HS-27A (cell line): ENCODE measurements at places on chromosomes 11 and 22.

- no peak for DNase-seq
These were observed 54.7 kb downstream of the PANX1 start for GRCh38 chr11:94183251-94183885.

DNA sequence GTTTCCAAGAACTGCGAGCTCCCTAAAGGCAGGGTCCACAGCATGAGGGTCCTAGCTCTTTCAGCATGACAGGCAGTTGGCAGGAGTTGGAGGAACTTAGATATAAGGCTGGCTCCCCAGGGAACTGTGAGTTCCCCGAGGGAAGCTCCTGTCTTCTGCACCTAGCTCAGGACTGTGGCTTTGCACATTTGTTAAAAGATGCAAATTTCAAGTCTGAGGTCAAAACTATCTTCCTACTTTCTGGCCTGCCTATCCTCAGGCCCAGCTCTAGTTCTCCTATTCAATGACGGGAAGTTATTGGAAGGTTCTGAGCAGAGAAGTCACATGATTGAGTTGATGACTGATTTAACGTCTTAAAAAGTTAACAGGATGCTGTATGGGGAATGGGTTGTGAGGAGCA, 11.7 kb upstream of the UCP3 start:
- DNase-seq, result no peak

- no peak for DNase-seq
These were observed 29.8 kb downstream of the IGLL5 start for GRCh38 chr22:22917377-22917776.

- no peak for DNase-seq
These were observed 87.2 kb downstream of the KCNC1 start for GRCh38 chr11:17821648-17822400.

- peak; percentile 27 for DNase-seq
These were observed 109.6 kb upstream of the CHORDC1 start for GRCh38 chr11:90332415-90332814.

DNA sequence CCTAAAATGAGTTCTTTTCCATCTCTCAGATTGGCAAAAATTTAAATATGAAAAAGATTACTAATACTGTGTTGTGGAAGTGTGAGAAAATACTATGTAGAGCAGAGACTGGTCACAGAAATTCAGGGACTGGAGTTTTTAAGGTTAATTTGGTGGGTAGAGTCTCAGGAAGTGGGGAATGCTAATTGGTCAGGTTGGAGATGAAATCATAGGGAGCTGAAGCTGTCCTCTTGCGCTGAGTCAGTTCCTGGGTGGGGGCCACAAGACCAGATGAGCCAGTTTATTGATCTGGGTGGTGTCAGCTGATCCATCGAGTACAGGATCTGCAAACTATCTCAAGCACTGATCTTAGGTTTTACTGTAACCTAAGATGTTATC, 29.4 kb upstream of the TMEM86A start:
- DNase-seq, result no peak

- no peak for DNase-seq
These were observed 6.8 kb downstream of the BET1L start for GRCh38 chr11:200224-201003.

DNA sequence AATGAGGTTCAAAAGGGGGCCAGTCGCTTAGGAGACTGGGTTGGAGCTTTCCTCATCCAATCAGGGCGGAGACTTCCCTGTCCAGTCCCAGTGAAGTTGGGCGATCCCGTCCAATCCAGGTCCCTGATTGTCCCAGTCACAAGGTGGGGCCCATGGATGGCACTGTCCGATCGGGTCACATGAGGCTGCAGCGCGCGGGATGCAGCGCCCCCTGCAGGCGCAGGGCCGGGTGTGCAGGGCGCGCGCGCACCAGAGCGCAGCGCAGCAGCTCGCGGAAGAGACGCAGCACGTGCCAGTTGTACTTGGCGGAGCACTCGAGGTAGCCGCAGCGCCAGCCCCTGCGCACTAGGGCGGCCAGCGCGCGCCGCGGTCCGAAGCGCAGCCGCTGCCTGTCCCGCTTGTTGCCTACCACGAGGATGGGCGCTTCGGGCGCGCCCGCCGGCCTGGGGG, 2.3 kb downstream of the RASL10A start:
- no peak for DNase-seq

DNA sequence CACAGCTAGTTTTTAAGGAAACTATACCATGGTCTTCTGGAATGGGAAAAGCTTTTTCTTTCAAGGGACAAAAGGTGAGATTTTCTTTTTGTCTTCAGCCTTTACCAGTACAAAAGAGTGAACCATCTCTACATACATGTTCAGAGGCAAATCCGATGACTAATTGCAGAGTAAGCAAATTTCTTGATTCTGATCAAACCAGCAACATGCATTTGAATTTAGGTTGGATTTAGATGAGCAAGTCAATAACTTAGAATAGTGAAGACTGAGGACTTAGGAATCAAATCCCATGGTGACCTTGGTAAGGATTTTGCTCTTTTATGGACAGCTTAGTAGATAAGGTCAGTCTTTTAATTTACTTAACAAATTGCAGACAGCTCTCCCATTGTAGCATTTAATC, 65.9 kb upstream of the BLID start:
- no peak for DNase-seq

DNA sequence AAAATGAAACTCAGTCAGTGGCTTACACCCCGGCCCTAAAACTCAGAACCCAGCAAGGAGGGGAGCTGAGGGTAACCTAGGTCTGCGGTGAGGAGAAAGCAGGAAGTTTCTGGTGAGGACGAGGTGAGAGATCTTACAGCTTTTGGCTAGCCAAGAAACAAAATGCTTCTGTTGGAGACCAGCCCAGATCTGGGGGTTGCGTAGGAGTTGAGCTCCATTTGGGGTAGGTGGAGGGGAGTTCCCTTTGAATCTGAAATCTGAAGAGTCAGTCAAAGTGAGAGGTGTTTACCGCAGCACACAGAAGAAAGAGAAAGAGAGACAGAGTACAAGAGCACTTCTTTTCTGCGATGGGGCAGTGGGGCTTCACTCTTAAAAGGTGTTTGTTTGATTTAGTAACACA, 29.6 kb downstream of the EHF start:
- no peak for DNase-seq

- no peak for DNase-seq
These were observed 134.9 kb upstream of the ZC3H12C start for GRCh38 chr11:109958131-109958820.

DNA sequence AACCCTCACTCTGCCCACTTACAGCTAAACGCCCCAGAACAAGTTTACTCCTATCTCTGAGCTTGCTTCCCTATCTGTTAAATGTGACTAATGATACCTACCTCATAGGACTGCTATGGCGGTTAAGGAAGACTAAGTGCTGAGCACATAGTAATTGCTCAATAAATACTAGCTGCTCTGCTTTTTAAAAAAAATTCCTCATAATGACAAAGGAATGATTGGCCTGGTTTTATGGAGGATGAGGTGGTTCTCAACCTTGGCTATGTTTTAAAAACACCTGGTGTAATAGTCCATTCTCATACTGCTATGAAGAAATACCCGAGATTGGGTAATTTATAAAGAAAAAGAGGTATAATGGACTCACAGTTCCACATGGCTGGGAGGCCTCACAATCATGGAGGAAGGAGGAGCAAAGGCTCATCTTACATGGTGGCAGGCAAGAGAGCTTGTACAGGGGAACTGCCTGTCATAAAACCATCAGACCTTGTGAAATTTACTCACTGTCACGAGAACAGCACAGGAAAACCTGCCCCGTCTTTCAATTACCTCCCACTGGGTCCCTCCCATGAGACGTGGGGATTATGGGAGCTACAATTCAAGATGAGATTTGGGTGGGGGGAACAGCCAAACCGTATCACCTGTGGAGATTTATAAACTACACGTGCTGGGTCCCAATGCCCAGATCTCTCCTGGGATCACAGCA, 127.2 kb upstream of the SYT13 start:
- DNase-seq, result no peak

DNA sequence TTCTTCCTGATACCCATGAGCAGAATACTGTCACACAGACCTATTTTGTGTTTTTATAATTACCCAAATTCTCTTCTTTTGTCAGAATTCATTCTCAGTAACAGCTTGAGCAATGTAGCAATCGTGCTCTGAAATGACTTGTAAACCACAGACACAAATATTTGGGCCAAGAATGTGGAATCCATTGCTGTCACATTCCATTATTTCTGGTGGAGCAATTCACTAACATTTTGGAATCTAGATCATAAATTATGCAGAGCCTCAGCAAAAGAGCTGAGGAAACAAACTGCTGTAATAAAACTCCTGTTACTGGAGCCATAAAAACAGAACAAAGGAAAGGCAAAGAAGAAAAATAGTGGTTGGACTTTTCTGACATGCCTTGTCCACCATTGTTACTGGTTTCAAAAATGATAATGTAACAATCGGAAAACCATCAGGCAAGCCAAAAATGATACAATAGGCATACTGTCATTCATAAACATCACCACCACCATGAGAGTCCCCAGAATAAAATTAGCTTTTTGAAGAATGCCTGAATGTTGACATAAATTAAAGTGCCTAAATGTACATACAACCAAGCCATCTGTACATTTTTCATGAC, 223.4 kb upstream of the PITPNB start:
- peak; percentile 75 for DNase-seq

- no peak for DNase-seq
These were observed 27.9 kb upstream of the RIC3 start for GRCh38 chr11:8196749-8197148.

- no peak for DNase-seq
These were observed 34.4 kb downstream of the HIRA start for GRCh38 chr22:19396934-19397733.

DNA sequence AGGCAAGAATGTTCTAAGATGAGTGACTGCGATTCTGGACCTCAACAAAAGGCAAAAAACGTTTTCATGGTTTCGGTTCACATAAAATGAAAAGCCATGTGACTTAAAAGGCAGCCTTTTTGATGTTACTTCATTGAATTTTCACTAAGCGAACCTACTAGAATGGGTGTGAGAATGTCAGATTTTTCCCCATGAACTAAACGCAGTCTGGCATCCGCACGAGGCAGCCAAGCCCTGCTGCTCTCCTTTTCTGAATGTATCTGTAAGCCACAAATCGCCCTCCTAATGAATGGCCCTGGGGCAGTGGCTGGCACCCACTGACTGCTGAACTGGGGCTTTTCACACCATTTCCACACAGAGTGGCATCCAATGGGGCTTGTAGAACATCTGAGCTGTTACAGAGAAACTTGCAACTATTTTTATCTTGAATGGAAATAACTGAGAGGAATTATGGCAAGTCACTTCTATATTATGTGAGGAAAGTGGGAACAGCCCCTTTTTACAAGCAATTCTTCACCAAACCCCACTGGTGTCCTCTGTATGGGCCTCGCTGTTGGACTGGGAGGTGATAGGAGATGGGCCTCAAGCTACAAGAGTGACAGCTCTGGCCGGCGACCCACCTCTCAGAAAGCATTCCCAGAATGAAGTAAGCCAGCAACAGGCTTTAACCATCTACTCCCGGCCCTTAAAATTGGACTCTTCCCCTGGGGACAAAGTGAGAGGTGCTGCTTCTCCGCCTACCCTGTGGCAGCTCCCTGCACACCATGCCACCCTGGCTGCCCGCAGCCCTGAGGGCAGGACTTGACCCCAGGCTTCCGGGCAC, 29.4 kb downstream of the PPP2R1B start:
- no peak for DNase-seq

DNA sequence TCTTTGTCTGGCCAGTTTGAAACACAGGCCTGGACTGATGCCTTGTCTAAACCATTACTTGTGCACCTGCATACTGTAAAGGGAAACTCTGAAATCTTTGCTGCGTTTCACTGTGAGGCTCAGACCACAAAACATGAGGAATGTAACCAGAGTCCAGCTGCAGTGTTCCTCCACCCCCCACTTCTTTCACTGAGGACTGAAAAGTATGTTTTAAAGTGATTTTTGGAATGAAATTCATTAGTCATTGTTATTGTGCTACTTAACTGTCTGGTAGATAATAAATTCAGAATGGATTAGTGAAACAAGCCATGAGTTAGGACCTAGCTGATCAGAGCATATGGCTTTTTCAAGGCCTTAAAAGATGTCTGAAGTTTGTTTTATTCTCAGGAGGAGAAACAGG, 181.2 kb downstream of the WNT11 start:
- DNase-seq, result peak; percentile 74

- DNase-seq, result no peak
These were observed 77.9 kb downstream of the BTBD10 start for GRCh38 chr11:13384908-13385640.

DNA sequence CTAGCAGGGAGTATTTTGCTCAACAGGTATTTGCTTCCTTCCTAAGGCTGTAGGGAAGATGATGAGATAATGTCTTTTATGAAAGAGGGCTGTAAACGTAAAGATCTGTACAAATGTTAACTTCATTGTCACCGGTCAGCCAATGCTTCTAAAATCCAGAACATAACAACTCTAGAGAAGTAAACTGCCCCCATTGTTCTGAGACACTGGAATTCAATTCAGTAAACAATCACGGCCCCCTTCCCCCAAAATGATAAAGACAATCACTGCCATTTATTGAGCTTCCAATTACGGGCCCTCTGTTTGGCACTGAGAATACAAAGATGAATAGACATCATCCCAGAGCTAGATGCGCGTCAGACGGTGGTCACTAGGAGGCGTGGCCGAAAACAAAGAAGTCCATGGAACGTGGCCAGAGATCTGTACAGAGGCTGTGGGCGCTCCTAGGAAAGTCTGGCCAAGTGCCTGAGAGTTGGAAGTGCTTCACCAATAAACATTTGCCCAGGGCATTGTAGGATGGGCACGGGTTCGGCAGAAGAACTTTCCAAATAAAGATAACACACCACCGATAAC, 576 bp downstream of the TMEM258 start:
- DNase-seq, result peak; percentile 64

GRCh38 chr22:36212901-36213300, 11.3 kb upstream of the APOL4 start:
- no peak for DNase-seq

GRCh38 chr22:36385491-36386350, 2.0 kb downstream of the MYH9 start:
- DNase-seq, result no peak

GRCh38 chr11:60777106-60777505, 8.0 kb upstream of the MS4A10 start:
- peak; percentile 8 for DNase-seq

- DNase-seq, result no peak
These were observed 92.3 kb upstream of the PAX6 start for GRCh38 chr11:31903225-31904074.
